ENCODE measurements at places on chromosomes 7 and 10.

GRCh38 chr10:109701633-109702215 is 221.6 kb downstream of the XPNPEP1 start:
- DNase-seq, result no peak

DNA sequence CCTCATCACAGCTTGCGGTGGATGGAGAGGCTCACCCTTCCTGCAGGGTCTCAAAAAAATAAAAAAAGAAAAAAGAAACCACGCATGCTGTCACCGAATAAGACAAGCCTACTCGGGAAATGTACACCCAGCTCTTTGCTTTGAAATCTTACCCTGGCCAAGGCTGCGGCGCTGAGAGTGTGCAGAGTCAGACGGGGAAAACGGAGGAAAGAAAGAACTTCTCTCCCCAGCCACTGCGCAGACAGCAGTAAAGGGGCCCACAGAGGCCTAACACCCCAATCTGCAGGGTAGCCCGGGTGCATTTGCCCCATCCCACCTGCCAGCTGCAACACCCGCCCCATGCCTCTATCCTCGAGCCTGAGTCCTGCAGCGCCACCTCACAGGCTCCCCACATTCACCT is 14.8 kb downstream of the SLIT1 start:
- DNase-seq, result no peak

GRCh38 chr7:36207451-36208291 is 54.6 kb downstream of the EEPD1 start:
- no peak for DNase-seq

DNA sequence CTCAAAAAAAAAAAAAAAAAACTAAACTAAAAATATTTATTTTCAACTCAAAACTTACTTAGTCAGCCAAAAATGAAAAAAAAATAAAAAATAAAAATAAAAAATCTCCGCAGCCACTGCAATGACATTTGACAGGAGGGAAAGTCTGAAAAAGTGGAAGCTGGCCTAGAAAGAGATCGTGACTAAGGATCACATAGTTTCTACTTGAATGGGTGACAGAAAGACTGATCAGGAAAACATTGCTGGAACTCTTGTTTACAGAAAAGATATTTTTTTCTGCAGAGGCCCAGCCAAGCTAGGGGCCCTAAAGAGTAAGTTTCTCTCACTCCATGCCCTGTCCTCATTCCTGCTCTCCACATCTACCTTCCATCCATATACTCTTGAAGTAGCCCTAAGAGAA is 92.8 kb upstream of the KCND2 start:
- DNase-seq, result no peak

DNA sequence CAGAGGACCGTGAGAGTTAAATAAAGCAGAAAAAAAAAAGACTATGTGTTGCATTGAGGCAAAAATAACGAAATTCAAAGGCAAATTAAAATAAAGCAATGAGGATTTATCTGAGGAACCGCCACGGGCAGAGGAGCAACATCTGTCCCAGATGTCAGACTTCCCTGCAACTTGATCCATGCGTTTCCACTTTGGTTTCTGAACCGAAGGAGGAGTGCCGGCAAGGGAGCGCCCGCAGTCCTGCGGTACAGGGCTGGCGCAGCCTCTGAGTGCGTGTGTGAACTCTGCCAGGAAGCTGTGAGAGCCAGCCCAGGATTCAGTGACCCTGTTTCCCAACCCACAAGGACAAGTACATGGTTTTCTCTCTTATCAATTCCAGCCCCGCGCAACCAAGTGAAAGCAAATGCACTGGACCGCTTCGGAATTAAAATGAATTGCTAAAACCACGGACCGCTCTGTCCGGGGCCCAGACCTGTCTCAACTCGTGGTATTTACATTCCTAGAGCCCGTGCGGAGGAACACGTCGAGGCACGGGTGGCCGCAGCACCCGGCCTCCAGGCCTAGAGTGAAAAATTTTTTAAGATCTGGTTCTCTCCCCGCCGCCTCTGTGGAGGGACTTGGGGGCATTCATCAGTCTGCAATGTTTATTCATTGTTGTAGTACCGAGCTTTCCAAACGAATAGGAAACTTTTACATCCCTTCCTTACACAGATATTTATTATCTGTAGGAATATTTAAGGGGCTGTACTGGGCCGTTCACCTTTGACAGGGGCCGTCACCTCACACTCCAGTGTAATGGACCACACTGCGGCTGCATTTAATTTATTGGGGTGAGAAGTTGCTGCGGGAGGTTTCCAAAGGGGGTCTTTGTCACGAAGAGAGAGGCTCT is 291.5 kb upstream of the NFE2L3 start:
- peak; percentile 54 for DNase-seq

DNA sequence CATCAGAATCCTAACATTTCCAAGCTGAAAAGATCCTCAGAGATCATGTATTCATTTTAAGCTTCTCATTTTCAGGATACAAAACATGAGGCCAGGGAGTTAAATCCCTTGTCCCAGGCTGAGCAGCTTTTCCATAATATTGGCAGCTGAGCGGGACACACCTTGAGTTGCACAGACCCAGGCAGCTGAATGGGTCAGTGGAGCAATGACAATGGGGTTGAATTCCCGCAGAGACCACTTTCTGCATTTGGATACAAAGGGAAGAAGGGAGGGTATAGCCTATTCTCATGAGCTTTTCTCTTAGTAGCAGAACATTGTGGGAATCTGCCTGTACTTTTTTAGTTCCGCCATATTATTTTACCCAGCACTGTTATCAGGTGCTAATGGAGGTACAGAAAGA is 49.5 kb downstream of the PRR15 start:
- no peak for DNase-seq

- no peak for DNase-seq
Measured at GRCh38 chr7:128917122-128917521, 6.6 kb upstream of the KCP start.

DNA sequence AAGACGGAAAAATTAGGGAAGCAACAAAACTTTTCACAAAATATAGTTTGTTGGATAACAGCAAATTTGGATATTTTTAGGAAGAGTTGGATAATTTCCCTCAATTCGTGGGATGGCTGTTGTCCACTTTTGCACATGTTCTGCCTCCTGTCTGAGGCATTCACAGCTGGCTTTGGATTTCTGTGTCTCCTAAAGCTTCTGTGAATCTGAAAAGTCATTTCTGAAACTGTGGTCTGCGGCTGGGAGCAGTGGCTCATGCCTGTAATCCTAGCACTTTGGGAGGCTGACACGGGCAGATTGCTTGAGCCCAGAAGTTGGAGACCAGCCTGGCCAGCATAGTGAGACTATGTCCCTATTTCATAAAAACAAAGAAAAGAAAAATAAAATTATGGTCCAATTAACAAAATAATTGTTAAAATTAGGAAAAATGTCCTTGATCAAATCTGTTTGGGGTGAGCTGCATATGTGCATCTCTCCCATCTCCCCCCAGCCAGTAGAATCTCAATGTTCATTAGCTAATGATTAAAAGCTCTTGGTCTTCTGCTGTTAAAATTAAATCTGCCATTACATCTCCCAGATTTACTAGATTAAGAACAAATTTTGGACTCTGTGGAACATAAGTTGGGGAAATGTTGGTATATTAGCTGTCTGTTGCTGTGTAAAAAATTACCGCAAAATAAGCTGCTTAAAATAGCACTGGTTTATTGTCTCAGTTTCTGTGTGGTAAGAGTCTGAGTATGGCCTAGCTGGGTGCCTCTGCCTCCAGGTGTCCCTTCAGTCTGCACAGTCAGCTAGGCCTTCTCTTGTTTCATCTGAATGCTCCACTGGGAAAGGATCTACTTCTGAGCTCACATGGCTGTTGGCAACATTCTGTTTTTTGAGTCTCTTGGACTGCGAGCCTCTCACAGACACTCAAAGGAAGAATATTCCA is 332.0 kb upstream of the FZD1 start:
- no peak for DNase-seq

GRCh38 chr7:2359610-2360009 is 5.0 kb downstream of the EIF3B start:
- no peak for DNase-seq

GRCh38 chr7:100372694-100373093 is 593 bp upstream of the PILRA start:
- DNase-seq, result peak; percentile 20

DNA sequence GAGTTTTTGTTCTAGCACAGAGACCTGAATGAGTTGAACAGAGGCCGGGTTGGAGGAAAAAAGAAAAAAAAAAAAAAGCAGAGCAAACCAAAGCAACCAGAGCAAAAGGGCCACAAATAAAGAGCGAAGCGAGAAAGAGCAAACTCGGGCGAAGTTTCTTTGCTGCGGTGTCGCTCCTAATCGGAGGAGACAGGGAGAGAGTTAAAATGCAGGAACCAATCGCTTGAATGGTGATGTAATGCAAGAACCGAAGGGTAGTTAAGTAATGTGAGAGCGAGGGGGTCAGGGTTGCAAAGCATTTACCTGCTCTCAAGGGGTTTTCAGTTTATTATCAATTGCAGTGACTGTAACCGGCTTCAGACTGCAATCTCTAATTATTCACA is 271.7 kb downstream of the TRIL start:
- DNase-seq, result peak; percentile 28

- no peak for DNase-seq
Measured at GRCh38 chr10:3963191-3963673, 178.2 kb upstream of the KLF6 start.

DNA sequence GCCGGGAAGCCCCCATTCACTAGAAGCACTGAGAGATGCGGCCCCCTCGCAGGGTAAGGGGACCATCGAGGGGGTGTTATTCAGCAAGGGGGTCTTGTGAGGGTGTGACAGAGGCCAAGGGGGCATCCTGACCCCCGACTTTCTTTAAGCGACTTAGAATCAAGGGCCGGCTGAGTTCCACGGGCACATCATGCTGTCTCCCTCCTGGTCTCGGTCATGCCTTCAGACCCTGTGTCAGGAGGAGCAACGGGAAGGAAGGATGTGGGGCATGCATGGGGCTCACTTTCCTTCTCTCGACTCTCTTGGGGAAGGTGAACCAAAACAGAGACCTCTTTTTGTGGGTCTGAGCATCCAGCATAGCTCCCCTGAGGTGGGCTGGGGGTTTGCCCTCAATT is 2.5 kb downstream of the ACSL5 start:
- no peak for DNase-seq

GRCh38 chr7:155799514-155799913 is 12.7 kb downstream of the SHH start:
- no peak for DNase-seq

GRCh38 chr10:23070913-23071218 is 24.5 kb upstream of the MSRB2 start:
- no peak for DNase-seq

DNA sequence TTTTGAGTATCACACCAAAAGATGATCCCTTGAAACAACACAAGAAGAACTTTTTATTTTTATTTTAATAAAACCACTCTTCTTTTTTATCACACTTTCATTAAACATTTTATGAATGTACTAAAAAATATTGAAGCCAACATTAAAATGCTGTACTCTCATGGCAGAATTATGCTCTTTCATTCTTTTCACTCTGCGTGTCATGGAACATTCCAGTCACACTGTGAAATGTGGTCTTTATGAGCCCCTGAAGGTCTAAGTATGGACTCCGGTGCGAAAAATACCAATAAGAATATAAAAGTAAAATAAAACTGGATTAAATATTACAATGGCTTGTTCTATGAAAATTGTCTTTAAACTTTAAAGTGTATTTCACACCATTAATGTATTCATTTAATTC is 148.4 kb downstream of the TMEM26 start:
- no peak for DNase-seq

GRCh38 chr10:109902992-109903947 is 20.0 kb downstream of the XPNPEP1 start:
- no peak for DNase-seq

GRCh38 chr7:128011131-128011661 is 20.0 kb downstream of the LRRC4 start:
- no peak for DNase-seq

GRCh38 chr7:149071641-149072437 is 18.7 kb downstream of the ZNF786 start:
- DNase-seq, result peak; percentile 26

GRCh38 chr7:92325858-92326257 is 80.1 kb downstream of the ANKIB1 start:
- DNase-seq, result no peak

Measured in B cell (primary cell).